ENCODE measurements at places on chromosomes 2 and 18. TPM values are rescaled to one million over a fixed set of nuclear protein-coding genes. Genes with fewer than 3 reads are reported as not detected.

DNA sequence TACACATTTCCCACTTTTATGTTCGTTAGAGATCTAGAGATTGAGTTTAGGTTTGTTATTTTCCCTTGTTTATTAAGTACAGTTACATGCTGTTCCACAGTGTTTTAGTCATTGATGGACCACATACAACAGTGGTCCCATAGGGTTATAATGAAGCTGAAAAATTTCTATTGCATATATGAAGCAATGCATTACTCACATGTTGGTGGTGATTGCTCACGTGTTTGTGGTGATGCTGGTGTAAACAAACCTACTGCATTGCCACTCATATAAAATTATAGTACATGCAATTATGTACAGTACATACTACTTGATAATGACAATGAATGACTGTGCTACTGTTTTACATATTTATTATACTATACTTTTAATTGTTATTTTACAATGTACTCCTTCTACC, 51.0 kb upstream of the NXPH2 start:
- DNase-seq = no peak

DNA sequence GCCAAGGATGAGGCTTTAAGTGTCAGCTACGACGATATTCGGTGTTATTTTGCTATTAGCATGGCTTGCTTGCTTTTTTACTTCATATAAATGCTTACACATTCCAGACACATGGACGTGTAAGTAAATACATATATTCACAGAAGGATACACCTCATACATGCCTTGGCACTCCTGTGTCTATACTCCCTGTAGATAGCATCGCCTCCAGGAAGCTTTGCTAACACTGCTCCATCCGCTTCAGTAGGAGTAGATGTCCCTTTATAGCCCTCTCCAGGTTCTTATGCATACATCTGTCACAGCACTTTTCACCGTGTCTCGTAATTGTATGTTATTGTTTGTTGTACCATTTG, 27.5 kb upstream of the KCTD1 start:
- DNase-seq = no peak

DNA sequence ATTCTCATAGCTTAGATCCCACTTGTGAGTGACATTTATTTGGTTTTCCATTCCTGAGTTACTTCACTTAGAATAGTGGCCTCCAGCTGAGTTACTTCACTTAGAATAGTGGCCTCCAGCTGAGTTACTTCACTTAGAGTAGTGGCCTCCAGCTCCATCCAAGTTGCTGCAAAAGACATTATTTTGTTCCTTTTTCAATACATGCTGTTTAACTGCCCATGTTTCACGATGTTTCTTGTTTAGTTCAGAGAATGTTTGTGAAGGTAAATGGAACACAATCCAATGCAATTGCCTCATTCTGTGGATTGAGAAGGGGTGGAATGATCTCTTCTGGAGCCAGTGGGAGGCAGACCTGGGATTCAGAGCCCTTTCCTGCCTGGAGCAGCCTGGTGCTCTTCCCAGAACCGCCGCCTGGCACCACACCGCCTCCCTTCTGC, 273.5 kb upstream of the ATP5MC3 start:
- DNase-seq = no peak

GRCh38 chr2:177746358-177746757, 326.2 kb downstream of the PDE11A start:
- DNase-seq = no peak

DNA sequence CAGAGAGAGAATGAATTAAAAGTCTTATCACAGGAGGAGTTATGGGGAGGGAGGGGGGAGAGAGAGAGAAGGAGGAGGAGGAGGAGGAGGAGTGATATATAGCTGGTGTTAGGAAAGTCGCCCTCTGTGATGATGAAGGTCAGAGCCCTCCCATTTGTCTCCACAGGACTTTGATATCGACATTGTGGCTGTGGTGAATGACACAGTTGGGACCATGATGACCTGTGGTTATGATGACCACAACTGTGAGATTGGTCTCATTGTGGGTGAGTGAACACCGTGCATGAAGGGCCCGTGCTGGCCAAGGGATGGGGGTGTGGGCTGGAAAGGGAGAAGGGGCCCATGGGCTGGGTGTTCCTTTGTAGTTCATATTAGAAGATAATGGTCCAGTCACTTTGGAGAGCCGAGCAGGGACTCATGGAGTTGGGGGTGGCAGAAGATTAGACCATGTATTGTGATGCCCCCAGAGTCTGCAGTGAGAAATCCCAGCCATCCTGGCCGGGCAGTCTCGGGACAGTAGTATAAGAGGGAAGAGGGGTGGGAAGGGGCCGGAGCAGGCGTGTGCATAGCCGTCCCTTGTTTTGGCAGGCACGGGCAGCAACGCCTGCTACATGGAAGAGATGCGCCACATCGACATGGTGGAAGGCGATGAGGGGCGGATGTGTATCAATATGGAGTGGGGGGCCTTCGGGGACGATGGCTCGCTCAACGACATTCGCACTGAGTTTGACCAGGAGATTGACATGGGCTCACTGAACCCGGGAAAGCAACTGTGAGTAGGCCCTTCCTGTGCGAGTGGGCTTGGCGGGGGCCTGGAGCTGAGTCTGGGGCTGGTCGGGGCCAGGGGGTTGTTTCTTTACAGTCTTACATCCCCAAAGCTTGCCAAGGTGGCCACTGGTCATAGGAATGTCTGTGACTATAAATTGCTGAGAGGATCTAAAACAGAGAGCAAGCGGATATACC, 40.0 kb downstream of the HK2 start:
- DNase-seq = no peak

DNA sequence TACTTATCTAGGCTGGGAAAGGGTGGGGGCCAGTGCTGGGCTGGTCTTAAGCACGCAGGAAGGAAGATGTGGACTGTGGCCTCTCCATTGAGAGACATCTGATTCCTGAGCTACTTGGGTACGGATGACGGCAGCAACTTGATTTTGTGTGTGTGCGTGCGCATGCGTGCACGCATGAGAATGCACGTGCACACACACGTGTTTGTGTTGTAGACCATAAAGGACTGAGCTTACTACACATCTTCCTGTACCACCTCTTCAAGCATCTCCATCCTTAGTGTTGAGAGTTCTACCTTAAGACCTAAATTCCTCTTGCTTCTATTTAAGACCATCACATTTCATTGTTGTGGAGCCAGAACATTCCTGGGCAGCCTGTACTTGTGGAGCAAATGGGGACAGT, 9.5 kb downstream of the WNT6 start:
- no peak for DNase-seq

DNA sequence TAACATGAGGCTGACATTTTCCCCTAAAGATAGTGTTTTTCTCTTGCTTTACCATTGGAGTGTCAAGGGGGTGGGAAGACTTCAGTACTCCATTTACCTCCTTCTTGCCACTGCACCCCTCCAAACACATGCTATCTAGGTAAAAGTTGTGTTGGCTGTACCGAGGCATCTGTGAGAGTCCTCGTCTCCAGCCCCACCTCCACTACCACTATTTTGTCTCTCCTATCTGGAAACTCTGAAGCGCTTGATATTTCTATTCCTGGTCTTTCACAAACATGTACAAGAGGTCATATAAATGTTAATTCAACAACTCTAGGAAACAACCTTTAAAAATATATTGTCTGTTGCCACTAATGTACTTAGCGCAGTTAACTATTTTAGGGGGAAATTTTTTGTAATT, 132.6 kb downstream of the PKP4 start:
- no peak for DNase-seq

GRCh38 chr2:182784777-182785176, 68.7 kb downstream of the DNAJC10 start:
- DNase-seq = no peak

DNA sequence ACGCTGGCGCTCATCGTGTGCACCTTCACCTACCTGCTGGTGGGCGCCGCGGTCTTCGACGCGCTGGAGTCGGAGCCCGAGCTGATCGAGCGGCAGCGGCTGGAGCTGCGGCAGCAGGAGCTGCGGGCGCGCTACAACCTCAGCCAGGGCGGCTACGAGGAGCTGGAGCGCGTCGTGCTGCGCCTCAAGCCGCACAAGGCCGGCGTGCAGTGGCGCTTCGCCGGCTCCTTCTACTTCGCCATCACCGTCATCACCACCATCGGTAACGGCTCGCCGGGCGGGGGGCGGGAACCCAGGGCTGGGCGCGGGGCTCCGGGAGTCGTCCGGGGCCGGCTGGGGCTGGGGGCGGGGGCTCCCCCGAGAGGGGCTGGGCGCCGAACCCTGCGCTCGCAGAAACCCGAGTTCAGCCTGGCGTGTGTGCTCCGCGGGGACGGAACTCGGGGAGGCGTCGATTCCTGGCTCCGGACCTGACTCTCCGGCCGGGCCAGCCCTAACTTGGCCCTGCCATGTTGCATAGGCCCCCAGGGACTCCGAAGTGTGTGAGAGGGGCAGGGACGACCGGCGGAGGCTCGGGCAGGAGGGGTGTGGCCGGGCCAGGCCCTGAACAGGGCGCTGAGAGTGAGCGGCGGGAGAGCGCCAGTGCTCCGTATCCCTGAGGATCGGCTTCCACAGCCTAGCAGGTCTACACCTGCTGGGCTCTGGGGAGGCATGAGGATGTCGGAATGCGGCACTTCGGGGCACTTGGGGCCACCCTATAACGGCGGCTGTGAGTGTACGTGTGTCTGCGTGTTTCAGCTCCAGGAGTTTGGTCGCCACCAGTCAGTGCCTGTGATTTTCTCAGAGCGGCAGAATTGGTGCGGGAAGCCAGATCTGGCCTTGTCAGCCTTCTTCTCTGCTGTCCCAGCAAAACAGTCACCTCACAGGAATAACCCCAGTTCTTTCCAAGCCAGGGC, 651 bp downstream of the KCNK3 start:
- no peak for DNase-seq

DNA sequence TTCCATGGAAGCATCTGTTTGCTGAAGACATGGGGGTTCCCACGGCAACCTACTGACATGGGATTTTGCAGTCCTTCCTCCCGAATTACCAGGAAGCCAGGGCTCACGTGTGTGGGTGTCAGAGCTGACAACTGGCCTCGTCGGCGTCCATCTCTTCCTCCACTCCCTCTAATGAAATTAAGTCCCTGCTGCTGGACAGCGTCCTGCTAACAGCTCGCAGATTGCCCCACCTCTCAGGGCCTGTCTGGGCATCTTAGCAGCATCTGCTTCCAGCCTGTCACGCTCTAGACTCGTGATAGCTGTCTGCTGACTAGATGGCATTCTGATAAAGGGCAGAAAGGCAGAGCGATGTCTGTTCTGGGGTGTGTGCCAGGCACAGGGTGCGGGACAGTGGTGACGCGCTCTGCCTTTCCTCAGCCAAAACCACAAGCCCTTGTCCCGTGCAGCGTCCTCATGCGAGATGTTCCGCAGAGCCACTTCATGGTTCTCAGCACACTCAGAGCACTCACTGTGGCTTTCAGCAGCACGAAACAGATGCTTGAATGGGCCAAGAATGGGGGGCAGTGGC, 161.1 kb downstream of the ARL4C start:
- DNase-seq = no peak

DNA sequence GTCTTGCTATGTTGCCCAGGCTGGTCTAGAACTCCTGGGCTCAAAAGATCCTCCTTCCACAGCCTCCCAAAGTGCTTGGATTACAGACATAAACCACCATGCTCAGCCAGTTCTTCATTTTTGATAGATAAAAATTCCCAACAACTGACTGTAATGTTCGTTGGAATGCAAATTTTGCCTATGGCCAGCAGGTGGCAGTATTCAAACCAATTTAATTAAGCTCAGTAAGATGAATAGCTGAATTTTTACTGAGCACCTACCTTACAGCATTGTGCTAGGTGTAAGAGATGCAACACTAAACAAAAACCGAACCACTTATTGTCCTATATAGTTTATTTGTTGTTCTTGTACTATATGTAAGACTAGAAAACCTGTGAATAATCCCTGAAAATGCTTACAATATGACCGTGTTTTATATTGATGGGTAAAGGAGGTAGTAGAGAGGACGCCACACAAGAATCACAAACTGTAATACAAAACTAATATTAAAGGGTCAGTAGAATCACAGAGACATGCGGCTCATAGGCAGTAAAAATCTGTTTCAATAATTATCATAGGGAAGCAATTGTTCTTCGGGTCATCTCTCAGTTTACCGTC, 8.2 kb upstream of the TMEM182 start:
- no peak for DNase-seq

GRCh38 chr2:54597153-54597848, 126.2 kb upstream of the EML6 start:
- DNase-seq = no peak

DNA sequence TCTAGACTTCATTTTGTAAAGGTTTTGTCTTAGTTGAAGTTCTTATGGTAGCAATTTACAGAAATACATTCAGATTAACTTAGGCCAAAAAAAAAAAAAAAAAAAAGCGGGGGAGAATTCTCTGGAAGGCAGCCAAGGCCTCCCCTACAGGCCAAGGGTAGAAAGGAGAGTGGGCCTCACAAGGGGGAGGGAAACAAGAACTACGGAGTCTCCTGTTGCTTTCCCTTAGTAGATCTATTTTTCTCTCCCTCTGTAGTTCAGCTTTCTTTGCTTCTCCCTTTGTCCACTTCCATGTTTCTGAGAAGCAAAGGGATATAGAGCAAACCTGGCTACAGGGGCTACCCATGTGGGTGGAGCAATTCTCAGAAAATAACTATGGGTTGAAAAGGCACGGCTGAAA, 2.4 kb upstream of the STK11IP start:
- no peak for DNase-seq

GRCh38 chr2:8300216-8300615, 381.6 kb upstream of the ID2 start:
- no peak for DNase-seq

DNA sequence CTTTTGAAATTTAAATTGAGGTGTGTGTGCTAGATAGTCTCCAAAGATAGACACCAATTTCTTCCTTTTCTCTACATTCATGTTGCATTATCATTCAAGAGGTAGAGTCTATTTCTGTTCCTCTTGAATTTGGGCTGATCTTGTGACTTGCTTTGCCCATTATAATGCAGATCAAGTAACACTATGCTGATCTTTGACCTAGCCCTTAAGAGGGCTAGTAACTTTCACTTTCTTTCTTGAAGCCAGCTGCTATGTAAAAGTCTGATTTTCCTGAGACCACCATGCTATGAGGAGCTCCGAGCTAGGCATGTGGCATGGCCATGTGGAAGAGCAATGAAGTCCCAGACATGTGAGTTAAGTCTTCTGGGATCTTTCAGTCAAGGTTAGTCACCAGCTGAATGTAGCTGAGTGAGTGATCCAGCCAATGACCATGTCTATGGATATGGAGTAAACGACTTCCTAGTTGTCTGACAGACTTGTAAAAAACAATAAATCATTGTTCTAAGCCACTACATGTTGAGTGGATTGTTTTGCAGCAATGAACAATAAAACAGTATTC, 189.4 kb upstream of the CWC22 start:
- DNase-seq = no peak

- no peak for DNase-seq
Observed at GRCh38 chr18:78641689-78642231, 337.9 kb upstream of the SALL3 start.

GRCh38 chr18:23401400-23402347, 51.4 kb upstream of the RIOK3 start:
- DNase-seq = no peak

The NGEF gene
- 0.71 TPM for total RNA-seq

The DLGAP1 gene
- total RNA-seq = 16.7 TPM

The PSMA8 gene
- 0.29 TPM for total RNA-seq

The CFC1 gene
- 27.7 TPM for total RNA-seq

The MARCHF4 gene
- 2.0 TPM for total RNA-seq

The CFAP65 gene
- 0.67 TPM for total RNA-seq

The PLEKHH2 gene
- 10.4 TPM for total RNA-seq
